ENCODE measurements at places on chromosomes 12 and 14. TPM values are rescaled to one million over a fixed set of nuclear protein-coding genes. Genes with fewer than 3 reads are reported as not detected.

Gene GZMH
- 0.53 TPM for polyA plus RNA-seq

Gene BDKRB2
- 3.5 TPM for polyA plus RNA-seq

Gene SLC41A2
- polyA plus RNA-seq, result 4.3 TPM

Gene KRT85
- 0.12 TPM for polyA plus RNA-seq

Gene ITPK1
- 33.7 TPM for polyA plus RNA-seq

Gene FAM90A1
- 1.5 TPM for polyA plus RNA-seq

Gene DEGS2
- 5.9 TPM for polyA plus RNA-seq

Gene ULK1
- polyA plus RNA-seq, result 44.0 TPM

Gene KRT3
- not detected for polyA plus RNA-seq

Gene OR4M1
- polyA plus RNA-seq, result not detected

Gene PABPN1
- polyA plus RNA-seq, result 157 TPM

Gene MAPK1IP1L
- 75.6 TPM for polyA plus RNA-seq

Gene PRKD1
- 26.7 TPM for polyA plus RNA-seq

Gene KRT77
- polyA plus RNA-seq, result not detected

Gene TROAP
- polyA plus RNA-seq, result 22.9 TPM

Gene ERP27
- 0.46 TPM for polyA plus RNA-seq

Gene PAX9
- 0.29 TPM for polyA plus RNA-seq

Gene LRTM2
- 0.42 TPM for polyA plus RNA-seq

Gene GPRC5D
- 0.75 TPM for polyA plus RNA-seq

Gene PYGL
- 34.0 TPM for polyA plus RNA-seq

Gene ALG10B
- polyA plus RNA-seq, result 15.9 TPM

Gene LUM
- 194 TPM for polyA plus RNA-seq

Gene SOAT2
- 0.72 TPM for polyA plus RNA-seq

Gene RTL1
- polyA plus RNA-seq, result 0.12 TPM

Gene LRP1
- 79.3 TPM for polyA plus RNA-seq

Gene SLC25A21
- 2.3 TPM for polyA plus RNA-seq

Gene KRT83
- polyA plus RNA-seq, result not detected

Gene MYF5
- polyA plus RNA-seq, result not detected

Gene AVPR1A
- polyA plus RNA-seq, result 6.2 TPM

Gene OTUB2
- 4.7 TPM for polyA plus RNA-seq

Gene C14orf93
- polyA plus RNA-seq, result 19.5 TPM
